ENCODE measurements at places on chromosomes 2 and 18.

DNA sequence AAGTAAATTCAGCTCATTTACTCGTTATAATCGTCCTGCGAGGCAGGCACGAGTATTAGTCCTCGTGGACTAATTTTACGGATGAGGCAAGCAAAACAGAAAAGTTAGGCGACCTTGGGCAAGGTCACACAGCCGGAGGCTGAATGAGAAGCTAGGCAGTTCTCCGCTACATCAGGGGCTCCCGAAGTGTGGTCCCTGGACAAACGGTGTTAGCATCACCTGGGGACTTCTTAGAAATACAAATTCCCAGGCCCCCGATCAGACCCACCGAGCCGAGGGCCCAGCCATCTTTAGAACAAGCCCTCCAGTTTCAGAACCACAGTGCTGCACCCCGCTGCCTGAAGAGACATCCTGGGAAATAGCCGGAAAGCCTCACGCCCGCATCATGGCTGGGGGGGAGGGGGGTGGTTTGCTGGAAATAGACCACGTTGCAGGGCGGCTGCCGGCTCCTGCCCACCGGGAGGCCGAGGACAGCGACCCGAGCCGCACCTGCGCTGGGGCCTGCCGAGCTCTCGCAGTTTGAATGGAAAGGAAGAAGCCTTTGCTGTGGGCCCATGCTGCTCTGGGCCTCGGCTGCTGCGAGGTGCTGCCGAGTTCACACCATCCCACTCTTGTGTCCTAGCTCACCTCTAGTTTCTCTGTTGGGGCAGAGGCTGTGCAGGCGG lies 72.2 kb downstream of the TFCP2L1 start:
- peak; percentile 60 for DNase-seq

DNA sequence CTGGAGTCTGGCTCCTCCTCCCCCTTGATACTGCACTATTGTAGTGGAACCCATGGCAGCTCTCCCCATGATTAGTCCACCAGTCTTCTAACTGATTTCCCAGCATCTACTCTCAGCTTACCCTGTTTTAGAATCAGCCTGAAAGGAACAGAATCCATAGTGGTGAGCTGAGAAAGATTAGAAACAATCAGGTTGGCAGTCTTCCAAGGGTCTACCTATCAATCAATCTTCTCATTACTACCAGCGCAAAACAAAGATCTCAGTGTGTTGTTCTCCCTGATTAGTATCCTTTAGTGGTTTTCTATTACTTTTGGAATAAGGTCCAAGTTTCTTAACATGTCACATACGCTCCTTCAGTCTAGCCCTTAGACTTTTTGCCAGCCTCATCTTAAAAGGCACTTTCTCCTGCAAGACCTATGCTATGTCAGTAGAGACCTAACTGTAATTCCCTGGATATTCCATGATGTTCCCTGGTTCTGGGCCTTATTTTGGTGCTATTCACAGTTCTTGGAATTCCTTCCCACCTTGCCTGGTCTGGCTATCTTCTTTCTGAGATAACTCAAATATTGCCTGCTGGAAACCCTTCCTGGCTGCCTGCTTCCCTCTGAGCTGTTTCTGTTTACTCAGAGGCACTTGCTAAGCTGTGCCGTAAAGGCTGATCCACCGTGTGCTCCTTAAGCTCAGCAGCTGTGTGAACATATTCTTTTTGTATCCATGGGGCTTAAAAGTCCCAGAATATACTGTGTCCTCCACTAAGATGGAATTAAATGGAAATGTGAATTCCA lies 32.6 kb downstream of the LAMA3 start:
- DNase-seq = peak; percentile 70

DNA sequence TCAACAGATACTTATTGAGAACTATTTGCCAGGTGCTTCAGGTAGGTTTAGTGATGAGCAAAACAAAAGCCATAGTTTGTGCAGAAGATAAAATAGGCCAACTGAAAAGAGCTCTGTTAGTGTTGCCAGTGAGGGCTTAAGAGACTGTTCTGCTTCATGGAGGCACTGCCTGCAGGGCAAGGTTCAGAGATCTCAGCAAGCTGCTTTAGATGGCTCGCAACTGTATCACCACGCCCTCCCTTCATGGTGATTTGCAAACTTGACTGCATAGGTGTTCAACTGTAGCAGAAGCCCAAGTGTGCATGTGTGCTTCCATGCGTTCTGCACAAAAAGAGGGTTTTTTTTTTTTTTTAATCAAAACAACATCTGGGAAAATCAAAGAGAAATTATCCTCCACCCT lies 84.5 kb downstream of the RAPH1 start:
- DNase-seq = no peak

DNA sequence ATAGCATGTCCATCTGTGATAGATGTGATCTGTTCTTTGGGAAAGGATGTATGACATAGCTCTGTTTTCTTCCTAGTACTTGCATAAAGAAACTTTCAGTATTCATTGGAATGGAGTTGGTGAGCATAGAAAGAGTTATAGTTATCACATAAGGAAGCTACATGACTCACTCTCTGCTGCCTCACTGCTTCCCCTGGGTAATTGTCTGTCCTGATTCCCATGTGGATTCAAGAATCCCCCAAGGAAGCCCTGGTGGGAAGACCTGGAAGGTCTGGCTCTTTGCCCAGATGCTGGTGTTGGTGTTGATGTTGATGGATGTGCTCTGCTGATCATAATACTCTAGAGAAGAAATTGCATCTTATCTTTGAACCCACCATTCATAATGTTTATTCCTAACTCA lies 60.6 kb downstream of the PTPN4 start:
- DNase-seq = no peak

DNA sequence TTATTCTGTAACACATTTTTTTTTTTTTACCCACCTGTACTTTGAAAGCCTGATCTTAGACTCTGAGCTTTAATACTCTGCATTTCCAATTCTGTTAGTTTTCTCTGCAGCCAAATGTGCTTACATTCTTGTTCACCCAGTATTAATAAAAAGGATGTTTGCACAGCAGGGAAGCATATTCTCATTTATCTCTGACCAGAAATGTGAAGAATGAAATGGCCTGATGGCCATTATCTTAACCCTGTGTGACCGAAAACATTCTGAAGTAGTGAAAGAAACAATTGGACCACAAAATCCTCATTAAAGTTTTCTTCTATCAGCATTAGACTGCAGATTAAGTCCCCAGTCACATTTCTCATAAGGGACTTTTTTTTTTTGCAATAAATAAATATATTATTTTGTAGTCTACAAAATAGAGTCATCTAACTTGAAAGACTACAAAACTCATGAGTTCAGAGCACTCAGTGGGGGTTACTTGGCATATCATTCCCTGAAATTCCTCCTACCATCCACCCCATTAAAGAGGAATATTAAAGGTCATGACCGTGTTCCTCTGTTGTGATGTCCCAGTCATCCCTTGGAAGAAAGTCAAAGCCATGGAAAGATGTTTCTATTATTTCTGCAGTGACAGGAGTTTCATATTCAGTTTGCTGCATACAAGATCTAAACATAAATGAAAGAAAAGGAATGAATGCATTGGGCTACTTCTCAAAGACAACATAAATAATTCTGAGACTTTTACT lies 364.4 kb downstream of the RND3 start:
- no peak for DNase-seq

DNA sequence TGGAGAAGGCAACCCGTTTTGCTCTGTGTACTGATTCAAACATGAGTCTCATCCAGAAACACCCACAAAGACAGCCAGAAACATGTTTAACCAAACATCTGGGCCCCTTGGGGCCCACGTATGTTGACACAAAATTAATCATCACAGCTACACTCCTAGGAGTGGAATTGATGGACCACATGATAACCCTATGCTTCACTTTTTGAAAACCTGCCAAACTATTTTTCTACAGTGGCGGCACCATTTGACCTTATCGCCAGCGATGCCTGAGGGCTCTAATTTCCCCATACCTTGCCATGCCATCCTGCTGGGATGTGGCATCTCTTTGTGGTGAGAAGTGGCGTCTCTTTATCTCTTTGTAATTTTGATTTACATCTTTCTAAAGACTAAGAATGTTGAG lies 38.5 kb downstream of the PSMG2 start:
- no peak for DNase-seq

DNA sequence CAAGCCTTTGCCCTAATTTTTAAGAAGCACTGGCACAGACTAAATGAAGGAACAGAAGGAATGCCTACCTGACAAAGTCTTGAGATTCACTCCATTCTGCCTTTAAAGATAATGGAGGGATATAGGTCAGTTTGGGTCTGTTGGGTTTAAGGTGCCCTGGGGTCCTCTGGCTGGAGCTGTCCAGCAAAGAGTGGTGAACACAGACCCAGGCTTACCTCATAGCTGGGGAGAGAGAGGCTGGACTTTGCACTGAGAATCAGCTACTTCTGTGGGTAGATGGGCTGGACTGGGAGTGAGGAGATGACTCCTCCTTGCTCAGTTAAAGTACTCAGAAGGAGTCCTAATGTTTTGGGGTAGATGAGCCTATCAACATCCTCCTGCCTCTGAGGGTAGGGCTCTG lies 64.4 kb upstream of the CXCR4 start:
- DNase-seq = no peak

DNA sequence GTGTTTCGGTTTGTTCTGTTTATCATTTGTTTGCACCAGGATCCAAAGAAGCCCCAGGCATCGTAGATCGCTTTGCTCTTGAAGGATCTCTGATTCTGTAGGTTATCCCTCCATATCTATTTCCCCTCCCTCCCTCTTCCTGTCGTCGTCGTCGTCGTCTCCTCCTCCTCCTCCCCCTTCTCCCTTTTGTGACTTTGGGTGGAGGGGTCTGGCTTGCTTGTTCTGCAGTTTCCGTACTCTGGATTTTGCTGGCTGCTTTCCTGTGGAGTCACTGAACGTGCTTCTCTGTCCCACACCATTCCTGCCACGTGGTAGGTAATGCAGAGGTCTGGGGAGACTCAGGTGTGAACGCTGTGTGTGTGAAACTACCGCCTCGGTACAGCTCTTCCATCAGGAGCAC lies 225.0 kb downstream of the LDLRAD4 start:
- no peak for DNase-seq

DNA sequence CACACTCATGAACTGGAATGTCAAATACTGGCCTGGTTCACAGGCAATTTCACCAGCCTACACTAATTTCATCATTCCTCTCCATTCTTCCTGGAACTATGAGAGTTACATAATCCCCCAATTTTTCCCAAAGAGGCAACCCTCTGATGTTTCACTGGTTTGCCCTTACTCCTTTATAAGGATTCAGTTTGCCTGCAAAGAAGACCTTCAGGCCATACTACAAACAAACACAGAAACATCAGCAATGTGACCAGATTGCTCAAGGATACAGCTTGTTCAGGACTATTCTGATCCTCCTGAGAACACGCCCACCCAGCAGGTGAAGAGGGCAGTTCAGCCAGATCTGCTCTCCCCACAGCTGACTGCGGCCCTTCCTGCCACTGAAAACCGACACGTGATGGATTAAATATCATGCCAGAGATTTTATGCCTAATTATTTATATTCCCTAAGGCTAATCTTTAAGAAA lies 215.5 kb downstream of the ETAA1 start:
- DNase-seq = no peak

- no peak for DNase-seq
Measured at GRCh38 chr18:62634458-62634857, 80.9 kb upstream of the PHLPP1 start.

GRCh38 chr2:217067787-217068186 lies 207.9 kb upstream of the TNP1 start:
- no peak for DNase-seq

- no peak for DNase-seq
Measured at GRCh38 chr18:68735483-68736343, 20.8 kb upstream of the TMX3 start.

- peak; percentile 65 for DNase-seq
Measured at GRCh38 chr2:120283649-120284048, 31.0 kb downstream of the RALB start.

GRCh38 chr18:45775743-45776142 lies 49.7 kb upstream of the SIGLEC15 start:
- no peak for DNase-seq

DNA sequence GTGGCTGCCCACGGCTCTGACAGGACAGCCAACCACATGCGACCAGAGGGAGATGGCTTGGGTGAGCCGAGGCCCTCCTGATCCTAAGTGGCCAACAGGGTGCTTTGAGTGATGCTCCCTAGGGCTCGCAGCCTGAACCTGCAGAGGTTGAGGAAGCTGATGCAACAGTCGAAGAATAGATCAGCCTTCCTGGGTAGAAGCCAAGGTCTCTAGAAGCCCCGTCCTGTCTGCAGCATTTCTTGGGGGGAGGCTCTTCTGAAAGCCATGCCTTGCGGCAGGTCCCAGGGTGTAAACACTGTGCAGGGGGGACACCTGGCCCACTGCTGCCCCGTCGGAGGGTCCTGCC lies 136.4 kb downstream of the HDAC4 start:
- DNase-seq = no peak

GRCh38 chr2:121282800-121283385 lies 2.1 kb downstream of the TFCP2L1 start:
- DNase-seq = no peak

DNA sequence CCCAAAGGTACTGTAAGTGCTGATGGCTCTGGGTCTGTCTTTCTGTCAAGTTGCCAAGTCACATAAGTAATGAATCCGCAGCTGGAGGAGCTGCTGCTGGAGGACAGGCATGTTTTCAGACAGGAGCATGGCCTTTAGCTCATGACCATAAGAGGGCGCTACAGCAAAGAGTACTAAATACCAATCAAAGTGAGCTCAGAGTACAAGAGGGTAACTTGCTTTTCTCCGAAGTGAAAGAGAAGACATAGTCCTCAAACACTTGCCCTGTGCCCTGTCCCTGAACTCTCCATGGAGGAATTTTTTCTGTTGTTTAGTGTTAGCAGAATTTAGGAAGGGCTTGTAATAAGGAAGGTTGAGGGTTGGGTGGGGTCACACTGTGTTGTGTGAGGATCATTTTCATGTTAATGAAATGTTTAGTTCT lies 58.0 kb upstream of the EML6 start:
- DNase-seq = peak; percentile 90

GRCh38 chr18:51132256-51132935 lies 65.1 kb downstream of the MEX3C start:
- no peak for DNase-seq

DNA sequence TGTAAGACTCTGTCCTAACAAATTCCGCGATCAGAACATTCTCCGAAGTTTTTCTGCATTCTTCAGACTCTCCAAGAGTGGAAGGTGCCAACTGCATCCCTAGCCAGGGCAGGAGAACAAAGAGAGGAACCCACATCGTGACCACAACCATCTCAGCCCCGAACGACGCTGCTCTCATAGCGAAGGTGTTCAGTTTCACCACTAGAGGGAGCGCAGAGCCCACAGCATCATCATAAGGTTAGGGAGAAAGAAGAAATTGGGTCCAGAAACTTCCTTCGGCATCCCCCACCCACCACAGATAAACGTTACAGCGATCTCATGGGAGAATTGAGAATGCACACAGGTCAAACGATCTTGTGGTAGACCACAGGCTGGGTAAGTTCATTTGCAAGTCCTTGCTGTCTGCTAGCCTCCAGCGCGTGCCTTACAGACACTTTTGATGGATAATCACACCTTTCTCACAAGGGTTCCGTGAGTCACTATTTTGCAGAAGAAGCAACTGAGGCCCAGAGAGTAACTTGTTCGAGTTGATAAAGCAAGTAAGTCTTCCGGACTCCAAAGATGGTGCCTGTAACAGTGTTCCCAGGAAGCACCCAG lies 53.7 kb upstream of the ARL4C start:
- DNase-seq = peak; percentile 90

GRCh38 chr2:218129458-218130135 lies 3.8 kb downstream of the CXCR2 start:
- no peak for DNase-seq

- DNase-seq = no peak
Measured at GRCh38 chr2:74691929-74692328, 37.9 kb downstream of the SEMA4F start.

- no peak for DNase-seq
Measured at GRCh38 chr18:24187049-24187448, 48.2 kb downstream of the CABYR start.

All from endodermal cell (in vitro differentiated cells).